ENCODE measurements at places on chromosomes 6 and 20.

GRCh38 chr6:48194596-48195295 is 83.7 kb upstream of the PTCHD4 start:
- no peak for DNase-seq

DNA sequence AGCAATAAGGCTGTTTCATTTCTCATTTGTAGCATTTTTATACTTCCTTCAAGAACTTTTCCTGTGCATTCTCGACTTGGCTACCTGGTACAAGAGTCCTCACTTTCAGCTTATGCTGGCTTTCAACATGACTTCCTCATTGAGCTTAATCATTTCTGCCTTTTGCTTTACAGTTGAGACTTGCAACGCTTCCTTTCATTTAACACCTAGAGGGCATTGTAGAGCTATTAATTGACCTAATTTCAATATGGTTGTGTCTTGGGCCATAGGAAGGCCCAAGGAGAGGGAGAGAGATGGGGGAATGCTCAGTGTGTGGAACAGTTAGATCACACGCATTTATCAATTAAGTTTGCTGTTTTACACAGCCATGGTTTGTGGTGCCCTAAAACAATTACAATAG is 37.2 kb downstream of the SLC22A2 start:
- DNase-seq = no peak

DNA sequence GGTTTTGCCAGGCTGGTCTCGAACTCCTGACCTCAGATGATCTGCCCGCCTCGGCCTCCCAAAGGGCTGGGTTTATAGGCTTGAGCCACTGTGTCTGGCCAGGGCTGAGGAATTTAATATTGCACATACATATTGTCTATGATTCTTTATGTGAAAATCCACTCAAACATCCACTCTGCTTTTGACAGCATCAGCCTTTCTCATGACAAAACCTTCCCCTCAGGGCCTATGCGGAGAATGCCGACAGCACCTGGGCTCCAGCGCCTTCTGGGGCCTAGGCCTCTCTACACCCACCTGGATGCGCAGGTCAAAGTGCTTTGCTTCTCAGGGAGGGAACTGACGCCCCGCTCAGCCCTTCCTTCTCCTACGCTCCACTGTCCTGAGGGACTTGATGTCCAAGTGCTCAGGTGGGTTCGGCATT is 5.4 kb downstream of the RAMACL start:
- no peak for DNase-seq

DNA sequence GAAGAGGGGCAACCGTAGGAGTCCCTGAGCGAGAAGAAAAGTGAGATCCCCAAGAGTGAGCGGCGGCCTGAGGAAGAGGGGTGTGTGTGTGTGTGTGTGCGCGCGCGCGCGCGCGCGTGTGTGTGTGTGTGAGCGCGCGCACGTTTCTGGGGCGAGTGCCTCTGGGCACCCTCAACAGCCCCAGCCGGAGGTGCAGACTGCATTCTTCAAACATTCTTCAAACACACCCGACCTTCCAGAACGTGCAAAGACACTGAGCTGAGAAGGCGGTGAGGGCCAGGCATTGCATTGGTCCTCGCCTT is 76.2 kb upstream of the FOXP4 start:
- DNase-seq = no peak

- DNase-seq = no peak
Observed at GRCh38 chr6:156857573-156857972, 80.4 kb downstream of the ARID1B start.

DNA sequence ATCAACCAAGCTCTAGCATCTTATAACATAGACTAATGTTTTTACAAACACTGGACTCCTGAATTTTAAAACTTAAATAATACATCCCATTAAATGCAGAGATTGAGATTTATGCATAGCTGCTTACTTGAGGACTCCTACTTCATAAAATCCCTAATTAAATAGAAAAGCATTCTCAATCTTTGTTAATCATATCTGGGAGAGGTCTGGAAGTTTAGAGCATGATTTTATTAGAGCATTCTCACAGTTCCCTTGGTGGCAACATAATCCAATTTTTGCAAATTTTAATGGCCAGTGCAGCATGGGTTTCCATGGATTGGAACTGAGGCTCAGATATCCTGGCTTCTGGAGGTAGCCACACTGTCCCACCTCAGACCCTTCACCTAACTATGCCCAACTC is 19.5 kb downstream of the BTBD3 start:
- DNase-seq = no peak

GRCh38 chr6:129130106-129130505 is 247.2 kb downstream of the LAMA2 start:
- DNase-seq = no peak

DNA sequence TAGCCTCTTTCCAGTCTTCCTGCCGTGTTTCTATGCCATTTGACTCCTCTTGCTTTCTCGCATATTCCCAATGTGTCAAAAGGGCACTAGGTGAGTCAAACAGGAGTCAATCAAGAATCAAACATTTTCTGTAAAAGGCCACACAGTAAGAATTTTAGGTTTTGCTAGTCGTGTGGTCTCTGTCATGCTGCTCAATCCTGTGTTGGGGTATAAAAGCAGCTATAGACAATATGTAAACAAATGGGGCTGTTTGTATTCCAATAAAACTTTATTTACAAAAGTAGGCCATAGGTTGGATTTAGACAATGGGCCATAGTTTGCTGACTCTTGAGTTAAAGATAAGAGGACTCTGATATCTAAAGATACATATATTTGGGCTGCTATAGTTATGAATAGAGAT is 235.4 kb upstream of the BTBD3 start:
- DNase-seq = no peak

GRCh38 chr20:33301192-33301930 is 18.3 kb downstream of the BPIFB1 start:
- no peak for DNase-seq

- DNase-seq = no peak
Observed at GRCh38 chr20:58783511-58784011, 67.1 kb downstream of the GNAS-AS1 start.

- no peak for DNase-seq
Observed at GRCh38 chr20:48682529-48683363, 145.1 kb downstream of the PREX1 start.

- DNase-seq = no peak
Observed at GRCh38 chr6:111090766-111091165, 3.5 kb downstream of the SLC16A10 start.

GRCh38 chr6:3322366-3322890 is 63.7 kb downstream of the PSMG4 start:
- no peak for DNase-seq

- DNase-seq = peak; percentile 60
Observed at GRCh38 chr6:29723666-29724588, 693 bp downstream of the HLA-F start.

DNA sequence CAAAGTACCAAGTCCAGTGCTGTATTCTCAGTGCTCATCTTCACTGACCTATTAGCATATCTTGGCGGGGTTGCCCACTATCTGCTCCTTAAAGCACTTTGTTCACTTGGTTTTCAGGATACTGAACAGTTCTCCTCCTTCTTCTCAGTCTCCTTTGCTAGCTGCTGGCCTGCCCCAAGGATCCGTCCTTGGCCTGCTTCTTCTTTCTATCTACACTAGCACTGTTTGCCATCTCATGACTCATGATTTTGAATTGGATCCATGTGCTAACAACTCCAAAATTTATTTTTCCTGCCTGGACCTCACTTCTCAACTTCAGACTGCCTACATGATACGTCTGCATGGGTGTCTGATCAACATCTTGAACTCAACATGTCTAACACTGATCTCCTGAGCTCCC is 15.5 kb downstream of the TPD52L1 start:
- DNase-seq = no peak

DNA sequence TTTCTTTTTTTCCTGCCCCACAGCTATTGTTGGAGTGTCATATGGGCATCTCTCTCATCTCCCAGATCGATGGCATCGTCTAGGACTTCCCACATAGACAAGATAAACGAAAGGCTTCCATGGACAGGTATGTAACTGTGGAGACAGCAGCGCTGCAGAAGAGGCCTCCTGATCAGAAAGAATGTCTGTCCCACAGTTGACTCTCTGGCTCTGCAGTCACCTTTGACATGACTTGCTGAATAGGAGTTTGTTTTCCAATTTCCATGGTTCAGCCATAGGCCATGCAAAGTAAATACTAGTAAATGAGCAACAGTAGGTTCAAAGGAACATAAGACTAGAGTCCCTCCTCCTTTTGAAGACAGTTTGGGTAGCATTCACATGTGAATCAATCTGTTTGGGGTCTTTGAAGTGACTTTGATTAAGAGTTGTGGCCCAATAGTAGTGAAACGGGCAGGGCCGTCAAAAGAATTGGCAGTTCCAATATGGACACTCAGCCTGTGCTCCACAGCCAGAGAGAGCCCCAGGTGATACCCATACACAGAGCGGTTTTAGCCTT is 134.7 kb upstream of the IFNGR1 start:
- no peak for DNase-seq

- no peak for DNase-seq
Observed at GRCh38 chr6:138821519-138821918, 25.6 kb downstream of the ECT2L start.

GRCh38 chr20:46010491-46011391 is 2.0 kb downstream of the MMP9 start:
- no peak for DNase-seq

DNA sequence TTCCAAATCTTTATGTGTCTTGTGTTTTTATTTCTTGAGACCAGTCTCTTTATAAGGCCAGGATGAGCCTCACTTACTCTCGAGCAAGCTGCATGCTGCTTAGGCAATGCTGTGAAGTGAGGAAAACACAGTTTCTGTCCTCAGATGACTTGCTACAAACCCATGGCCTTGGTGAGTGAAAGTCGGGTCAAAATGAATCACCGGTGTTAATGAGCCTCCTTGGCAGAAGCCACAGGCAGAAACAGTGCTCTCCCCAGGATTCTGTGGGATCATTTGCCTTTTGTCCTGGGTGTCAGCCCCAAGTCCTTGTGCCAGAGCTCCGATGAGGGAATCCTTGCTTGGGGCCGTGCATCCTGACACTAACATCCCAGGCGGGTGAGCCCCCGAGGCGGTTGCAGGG is 482.5 kb downstream of the QKI start:
- DNase-seq = no peak

DNA sequence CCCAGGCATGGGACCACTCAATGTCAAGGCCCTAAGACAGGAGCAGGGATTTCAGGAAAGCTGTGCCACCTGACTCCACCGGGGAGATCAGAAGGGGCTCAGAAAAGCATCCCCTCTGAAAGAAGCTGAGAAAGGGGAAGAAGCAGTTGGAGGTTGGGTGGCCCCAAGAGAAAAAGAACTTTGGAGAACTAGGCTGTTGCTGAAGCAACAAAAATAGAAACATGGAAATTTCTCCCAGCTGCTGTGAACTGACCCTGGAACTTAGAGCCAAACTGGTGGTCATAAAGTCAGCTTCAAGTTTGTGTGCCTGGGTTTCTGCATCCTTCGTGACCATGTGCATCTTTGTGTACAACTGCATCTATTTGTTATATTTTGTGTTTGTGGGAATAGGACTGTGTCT is 534.5 kb downstream of the MAFB start:
- no peak for DNase-seq

GRCh38 chr6:85127168-85127498 is 322.8 kb upstream of the NT5E start:
- DNase-seq = no peak

DNA sequence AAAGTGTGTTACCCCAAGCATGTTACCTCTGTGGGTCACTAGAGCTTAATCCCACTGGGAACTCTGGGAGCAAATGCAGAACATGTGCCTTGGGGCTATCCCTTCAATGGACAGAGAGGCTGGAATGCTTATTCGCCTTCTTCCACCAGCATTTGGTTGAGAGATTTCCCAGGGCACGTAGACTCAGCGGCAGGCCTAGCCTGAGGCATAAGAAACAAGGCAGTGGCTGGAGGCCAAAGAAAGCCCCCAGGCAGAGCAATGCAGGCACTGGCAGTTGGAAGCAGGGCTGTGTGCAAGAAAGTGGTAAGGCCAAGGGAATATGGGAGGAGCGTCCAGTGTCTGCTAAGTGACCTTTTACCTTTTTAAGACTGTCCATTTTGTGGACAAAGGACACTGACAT is 114.0 kb upstream of the FLRT3 start:
- DNase-seq = no peak

DNA sequence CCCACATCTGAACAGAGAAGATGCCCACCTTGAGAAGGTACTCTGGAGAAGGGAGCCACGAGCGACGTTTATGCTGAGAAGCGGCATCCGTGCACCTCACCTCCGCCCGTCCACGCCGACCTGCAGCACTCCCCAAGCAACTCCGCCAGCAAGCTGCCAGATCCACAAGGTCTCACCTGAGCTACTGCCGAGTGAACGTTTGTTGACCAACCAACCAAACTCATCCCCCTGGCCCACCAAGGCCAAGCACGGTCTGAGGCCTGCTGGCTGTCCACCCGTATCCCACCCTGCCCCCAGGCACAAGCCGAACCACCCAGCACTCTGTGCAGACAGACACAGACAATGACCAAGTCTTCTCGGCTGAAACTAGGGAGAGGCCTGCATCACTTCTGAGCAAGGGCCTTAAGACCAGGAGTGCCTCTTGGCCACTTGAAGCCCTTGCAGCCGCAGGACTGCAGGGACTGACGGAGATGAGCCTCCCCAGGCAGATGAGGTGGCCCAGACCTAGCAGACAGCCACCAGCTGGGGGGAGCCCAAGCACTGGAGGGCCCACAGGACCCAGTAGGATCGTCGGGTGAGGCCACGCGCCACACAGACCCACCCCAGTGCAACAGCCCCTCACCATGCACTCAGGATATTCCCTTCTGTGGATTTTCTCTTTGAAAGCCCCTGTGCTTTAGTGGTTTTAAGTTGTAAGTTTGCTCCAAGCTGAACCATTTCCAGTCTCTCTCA is 12.1 kb downstream of the TAF4 start:
- DNase-seq = no peak

GRCh38 chr6:85403331-85404015 is 46.4 kb upstream of the NT5E start:
- no peak for DNase-seq

DNA sequence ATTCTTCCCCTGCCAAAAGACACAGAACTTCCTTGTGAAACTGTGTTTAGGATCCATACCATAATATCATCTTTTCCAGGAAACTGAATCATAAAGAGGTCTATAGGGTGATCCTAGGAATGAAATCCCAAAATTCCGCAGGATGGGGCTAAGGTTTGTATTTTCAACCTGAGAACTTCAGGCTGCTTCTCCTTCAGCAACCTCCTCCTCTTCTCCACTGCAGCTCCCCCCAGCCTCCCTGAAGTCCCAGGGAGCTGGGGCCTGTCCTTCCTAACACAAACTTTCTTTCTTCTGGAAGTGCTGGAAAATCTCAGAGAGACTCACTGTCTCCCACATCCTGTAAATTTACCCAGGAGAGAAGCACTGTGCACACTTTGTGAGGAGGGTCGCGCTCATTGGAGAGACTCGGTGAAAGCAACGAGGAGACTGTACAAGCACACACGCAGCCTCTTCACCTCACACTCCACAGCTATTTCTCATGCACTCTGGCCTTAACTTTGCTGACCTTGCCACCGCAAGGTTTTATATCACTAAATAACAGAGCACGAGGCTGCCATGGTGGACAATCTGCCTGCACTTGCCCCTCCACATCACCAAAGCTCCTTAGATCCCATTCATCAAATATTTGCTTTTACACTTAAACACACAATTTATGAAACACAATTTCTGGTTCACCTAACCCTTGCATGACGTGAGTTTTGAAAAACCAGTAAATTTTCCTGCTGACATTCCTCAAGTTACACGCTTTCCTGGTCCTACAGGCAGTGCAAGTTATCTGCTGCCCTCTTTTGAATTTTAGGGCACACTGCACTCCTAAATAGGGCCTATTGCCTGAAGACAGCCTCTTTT is 14.3 kb downstream of the ID4 start:
- DNase-seq = no peak

GRCh38 chr20:57840504-57841296 is 130.9 kb upstream of the PMEPA1 start:
- DNase-seq = no peak
